ENCODE measurements at places on chromosomes 13 and 19.

- DNase-seq, result no peak
Measured at GRCh38 chr19:18649371-18650020, 12.7 kb downstream of the KLHL26 start.

GRCh38 chr13:30744681-30745077, 9.3 kb downstream of the ALOX5AP start:
- no peak for DNase-seq

DNA sequence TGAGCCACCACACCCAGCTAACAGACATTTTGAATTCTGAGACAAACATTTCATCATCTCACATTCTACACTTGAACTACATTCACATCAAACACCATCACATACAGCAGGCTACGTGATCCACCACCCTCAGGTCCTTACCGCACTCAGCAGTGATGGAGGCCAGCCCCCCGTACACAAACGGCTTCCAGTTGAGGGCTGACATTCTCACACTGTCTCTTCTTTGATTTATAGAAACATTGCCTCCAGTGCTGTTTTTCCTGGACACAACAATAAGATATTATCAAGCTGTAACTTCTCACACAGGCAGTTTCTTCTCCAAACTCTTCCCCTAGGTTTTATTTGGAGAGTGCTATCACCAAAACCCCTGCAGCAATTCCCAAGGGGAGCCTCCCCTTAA, 7.0 kb downstream of the SLC25A30 start:
- no peak for DNase-seq

- DNase-seq, result no peak
Measured at GRCh38 chr13:47418206-47418920, 521.5 kb upstream of the HTR2A start.

Measured in keratinocyte (primary cell).